AML-193 (cell line): ENCODE measurements at places on chromosomes 12 and 14.

DNA sequence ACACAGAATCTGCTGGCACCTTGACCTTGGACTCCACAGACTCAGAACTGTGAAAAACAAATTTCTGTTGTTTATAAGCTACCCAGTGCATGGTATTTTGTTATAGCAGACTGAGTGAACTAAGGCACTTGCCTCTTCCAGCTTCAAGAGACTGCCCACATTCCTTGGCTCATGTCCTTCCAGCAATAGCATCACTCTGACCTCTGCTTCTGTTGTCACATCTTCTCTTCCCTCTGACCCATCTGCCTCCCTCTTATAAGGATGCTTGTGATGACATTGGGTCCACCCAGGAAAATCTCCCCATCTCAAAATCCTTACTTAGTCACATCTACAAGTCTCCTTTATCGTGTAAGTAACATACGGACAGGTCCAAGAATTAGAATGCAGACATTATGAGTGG is 200.4 kb downstream of the PIK3C2G start:
- no peak for DNase-seq

- no peak for DNase-seq
Measured at GRCh38 chr14:77198561-77198960, 17.0 kb downstream of the TMEM63C start.

GRCh38 chr12:89470741-89471509 is 53.7 kb downstream of the GALNT4 start:
- peak; percentile 59 for DNase-seq

- no peak for DNase-seq
Measured at GRCh38 chr14:45907782-45908181, 654.8 kb upstream of the MIS18BP1 start.

- DNase-seq, result no peak
Measured at GRCh38 chr14:87575378-87575777, 417.6 kb downstream of the GALC start.

DNA sequence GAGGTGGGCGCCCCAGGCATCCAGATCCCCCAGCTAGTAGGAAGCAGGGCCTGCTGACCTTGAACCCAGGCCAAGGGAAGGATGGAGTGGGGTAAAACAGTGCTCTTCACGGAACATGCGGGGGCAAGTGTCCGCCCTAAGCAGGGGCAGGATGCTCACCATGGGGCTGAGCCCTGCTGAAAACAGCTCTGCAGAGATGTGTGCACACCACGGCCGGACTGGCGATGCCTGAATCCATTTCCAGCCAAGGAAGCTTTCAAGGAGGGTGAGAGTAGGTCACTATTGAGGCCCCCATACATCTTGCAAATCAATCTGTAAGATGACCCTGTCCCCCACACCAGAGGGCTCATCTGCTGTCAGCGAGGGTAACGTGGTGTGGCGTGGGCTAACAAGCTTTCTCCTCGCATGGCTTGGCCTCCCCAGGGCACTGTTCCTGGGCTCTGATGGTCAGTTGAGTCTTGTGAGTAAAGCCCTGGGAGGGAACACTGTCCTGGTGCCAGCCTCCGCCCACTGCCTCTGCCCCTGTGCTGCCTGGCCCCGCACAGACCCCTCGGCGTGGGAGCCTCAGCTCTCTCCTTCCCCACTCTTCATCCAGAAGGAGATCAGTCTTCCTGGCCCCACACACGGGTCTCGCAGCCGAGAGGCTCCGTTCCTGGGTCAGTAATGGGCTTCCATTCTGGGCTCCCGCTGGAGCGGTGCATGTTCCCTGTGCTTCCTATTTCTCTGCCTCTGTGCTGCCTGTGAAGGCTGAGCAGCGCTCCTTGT is 69.1 kb downstream of the CCDC92 start:
- no peak for DNase-seq

GRCh38 chr14:100723135-100723829 is 3.4 kb upstream of the DLK1 start:
- no peak for DNase-seq

DNA sequence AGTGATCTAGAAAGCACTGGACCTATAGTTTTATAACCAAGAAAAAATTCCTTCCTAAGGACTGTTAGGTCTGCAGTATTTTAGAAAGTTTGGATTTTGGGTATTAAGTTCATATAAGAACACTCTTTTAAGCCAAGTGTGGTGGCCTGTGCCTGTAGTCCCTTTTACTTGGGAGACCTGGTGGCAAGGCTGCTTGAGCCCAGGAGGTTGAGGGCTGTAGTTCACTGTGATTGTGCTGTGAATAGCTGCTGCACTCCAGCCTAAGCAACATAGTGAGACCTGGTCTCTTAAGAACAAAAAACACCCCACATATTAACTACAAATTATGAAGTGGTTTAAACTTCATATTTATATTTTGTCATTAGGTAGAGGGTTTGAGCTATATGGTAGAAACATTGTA is 9.7 kb downstream of the DNM1L start:
- DNase-seq, result no peak

DNA sequence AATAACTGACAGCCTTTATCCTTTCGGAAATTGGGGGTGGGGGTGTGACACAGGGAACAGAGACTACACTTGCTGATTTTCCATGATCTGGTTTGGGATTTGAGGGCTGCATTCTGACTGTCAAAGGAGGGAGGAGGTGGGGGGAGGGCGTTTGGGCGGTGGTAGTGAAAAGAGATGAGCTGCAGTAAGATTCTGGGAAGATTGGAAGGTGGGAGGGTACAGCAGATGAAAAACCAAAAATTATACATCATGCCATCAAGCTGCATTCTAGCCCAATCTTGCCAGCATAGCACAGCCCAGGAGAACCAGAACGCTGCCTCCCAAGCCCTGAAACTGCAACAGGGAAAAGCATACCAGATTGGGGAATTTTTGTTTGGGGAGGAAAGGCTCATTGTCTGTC is 2.4 kb downstream of the RND1 start:
- no peak for DNase-seq

- no peak for DNase-seq
Measured at GRCh38 chr12:33323823-33324222, 115.8 kb downstream of the SYT10 start.

DNA sequence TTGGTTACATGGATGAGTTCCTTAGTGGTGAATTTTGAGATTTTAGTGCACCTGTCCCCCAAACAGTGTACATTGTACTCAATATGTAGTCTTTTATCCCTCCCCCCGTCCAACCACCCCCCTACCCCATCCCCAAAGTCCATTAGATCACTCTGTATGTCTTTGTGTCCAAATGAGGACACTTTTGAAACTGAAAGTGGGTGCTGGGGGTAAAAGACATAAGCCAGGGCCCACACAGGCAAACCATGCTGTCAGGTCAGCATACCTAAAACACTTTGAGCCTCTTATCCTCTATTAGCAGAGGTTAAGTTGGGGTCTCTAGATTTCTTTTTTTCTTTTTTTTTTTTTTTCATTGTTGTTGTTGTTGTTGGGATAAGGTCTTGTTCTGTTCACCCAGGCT is 31.3 kb upstream of the KICS2 start:
- no peak for DNase-seq

- no peak for DNase-seq
Measured at GRCh38 chr12:76878099-76878898, 520 bp downstream of the CSRP2 start.
